ENCODE measurements at places on chromosomes 7 and 10.

DNA sequence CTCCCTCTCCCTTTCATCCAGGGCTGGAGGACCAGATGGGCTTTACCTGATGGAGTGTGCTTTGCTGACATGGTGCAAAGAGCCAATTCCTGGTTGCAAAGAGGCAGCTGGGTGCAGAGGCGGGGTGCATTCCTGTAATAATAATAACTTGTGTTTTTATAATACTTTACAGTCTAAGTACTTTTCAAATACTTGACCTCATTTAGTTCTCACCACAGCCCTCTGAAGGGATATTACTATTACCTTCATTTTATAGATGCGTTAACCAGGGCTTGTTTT lies 70.4 kb downstream of the TCF7L2 start:
- DNase-seq, result no peak

- no peak for DNase-seq
Observed at GRCh38 chr7:149787428-149788299, 14.3 kb upstream of the ZNF467 start.

- DNase-seq, result no peak
Observed at GRCh38 chr10:64283621-64284020, 762.4 kb downstream of the REEP3 start.

DNA sequence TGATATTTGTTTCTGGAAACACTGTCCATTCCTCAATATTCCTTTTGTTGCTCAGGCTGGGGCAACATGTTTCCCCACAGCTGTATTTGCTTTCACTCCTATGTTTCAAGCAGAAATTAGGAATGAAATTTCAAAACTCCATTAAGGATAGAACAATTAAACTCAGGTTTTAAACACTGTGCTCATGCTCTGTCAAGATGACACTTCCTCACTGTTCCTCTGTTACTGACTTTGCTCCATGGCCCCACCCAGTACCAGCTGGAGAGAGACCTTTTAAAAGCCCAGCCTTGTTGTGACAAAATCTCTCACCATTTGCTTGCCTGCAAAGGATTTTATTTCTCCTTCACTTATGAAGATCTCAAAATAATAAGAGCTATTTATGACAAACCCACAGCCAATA lies 197.4 kb downstream of the ELMO1 start:
- no peak for DNase-seq

GRCh38 chr10:64130152-64130551 lies 609.0 kb downstream of the REEP3 start:
- no peak for DNase-seq

DNA sequence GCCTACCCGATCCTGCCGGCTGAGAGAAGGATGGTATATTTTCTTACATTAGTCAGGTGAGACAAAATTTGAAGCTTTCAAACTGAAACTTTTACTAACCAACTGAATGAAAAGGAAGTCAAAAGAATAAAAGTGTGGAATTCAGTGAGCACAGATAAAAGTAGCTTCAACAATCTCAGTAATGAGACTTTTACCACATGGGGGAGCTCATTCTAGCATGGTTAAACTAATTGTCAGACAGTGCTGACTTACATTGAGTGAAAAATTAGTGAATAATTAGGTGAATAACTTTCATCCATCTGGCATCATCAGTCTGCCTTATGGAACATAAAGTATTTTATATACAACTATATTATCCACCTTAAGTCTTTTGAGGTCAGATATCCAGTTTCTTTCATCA lies 8.4 kb downstream of the FAM237B start:
- DNase-seq, result no peak

DNA sequence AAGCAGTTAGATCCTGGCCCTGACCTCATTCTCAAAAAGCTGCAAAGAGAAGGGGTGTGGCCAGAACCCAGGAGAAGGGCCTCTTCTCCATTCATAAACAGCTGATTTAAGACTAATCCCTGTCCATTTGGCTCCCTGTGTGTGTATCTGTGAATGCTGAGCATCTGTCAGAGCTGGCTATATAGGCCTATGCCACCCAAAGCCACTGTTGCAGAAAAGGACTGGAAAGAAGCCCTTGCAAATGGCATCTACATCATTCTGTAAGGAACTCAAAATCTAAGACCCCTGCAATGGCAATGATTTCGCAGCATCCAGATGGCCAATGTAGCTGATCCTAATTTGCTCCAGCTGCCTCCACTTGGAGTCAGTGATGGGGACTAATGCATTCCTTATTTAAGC lies 384.5 kb downstream of the KCNMA1 start:
- DNase-seq, result no peak

DNA sequence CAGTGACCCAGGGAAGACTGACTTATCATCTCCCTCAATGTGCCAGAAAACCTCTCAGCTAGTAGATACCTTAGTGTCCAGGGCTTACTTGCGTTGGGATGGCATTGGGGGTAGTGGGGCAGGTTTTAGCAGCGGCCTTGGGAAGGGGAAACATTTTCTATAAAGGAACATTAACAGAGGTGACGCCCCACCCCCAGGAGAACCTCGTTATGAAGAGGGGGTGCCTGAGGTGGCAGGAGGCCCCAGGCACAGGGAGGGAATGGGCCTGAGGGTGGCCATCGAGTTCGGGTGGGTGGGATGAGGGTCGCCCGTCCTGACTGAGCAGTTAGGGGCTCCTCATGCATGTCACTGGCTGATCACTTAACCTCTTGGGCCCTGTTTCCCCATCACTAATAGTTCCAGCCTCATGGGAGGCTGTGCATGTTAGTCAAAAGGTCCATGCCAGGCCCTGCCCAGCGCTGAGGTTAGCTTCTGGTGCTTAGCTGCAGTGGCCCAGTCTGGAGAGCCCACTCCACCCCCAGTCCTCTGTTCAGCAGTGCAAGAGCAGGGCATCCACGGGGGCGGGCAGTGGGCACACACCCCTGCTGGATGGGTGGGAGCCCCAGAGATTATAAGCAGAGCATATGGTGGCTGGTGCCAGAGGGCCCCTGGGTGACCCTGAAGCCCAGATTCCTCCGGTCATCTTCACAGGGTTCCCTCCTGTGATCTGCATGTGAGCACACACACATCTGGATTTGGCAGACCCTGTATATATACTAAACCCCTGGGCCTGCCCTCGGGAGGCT lies 27.0 kb downstream of the UNC5B start:
- DNase-seq, result no peak

DNA sequence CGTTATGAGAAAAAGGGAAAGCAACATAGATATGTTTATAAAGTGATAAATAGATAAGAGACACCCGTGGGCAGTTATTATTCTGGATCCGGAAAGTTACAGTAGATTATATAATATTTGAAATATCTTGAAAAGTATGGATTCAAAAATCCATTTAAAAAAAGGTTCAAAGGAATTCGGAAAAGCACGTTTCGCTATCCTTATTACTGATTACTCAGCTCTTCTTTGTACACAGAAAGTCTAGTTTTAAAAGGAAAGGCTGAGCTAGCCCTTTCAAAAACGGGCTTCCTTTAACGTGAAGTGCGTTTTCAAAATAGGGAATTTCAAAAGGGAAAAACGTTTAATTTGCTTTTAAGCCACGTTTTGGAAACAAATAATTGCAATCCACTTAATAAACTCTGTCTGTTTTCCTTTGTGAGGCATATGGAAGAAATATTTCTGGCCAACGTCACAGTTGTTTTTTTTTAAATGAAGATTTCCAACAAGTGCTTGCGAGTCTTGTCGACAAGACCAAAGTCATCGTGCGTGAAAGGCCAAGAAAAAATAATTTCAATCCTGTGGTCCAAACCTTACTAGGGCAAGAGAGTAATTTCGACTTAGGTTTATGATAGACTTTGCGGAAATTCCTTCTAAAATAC lies 2.2 kb upstream of the SKIDA1 start:
- DNase-seq, result no peak

- no peak for DNase-seq
Observed at GRCh38 chr10:22341190-22341925, 3.9 kb upstream of the SPAG6 start.

DNA sequence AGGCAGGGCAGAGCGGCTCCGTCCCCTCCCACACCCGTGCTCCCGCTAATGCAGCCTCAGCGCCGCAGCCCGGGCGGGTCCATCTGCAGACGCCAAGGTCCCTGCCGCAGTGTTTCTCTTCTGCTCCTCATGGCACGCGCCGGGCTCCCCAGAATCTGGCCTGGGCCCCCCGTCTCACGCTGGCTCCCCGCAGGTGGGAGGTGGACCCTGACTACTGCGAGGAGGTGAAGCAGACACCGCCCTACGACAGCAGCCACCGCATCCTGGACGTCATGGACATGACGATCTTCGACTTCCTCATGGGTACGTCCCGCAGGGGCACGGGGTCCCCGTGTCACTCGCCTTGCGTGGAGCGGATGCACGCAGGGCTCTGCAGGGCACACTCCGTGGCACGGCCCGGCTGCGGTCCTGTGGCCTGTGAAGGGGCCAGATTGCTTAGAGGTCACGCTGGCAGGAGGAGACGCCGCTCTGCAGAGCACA lies 33.5 kb upstream of the FOXL3 start:
- no peak for DNase-seq

- no peak for DNase-seq
Observed at GRCh38 chr7:55475855-55476803, 96.2 kb downstream of the VOPP1 start.

GRCh38 chr7:157475601-157476000 lies 138.8 kb downstream of the DNAJB6 start:
- DNase-seq, result no peak

GRCh38 chr7:125061776-125062397 lies 132.3 kb upstream of the POT1 start:
- DNase-seq, result no peak

DNA sequence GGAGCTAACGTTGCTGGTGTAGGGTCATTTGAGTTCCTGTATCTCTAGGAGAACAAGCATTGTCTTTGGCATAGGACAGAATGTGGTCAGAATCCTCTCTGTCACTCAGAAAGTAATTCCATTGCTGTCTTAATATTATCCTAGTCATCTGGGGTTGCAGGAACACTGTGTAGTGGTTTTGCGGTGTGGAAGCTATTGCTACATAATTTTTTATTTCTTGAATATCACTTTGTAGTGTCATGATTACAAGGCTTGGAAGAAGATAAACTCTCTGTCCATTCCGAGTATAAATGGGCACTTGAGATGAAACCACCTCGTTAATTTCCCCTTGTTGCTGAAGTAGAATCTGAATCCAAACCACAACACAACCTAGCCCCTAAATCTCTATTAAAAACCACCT lies 919.2 kb downstream of the LRMDA start:
- no peak for DNase-seq

GRCh38 chr10:133176546-133176945 lies 16.5 kb downstream of the KNDC1 start:
- DNase-seq, result no peak

DNA sequence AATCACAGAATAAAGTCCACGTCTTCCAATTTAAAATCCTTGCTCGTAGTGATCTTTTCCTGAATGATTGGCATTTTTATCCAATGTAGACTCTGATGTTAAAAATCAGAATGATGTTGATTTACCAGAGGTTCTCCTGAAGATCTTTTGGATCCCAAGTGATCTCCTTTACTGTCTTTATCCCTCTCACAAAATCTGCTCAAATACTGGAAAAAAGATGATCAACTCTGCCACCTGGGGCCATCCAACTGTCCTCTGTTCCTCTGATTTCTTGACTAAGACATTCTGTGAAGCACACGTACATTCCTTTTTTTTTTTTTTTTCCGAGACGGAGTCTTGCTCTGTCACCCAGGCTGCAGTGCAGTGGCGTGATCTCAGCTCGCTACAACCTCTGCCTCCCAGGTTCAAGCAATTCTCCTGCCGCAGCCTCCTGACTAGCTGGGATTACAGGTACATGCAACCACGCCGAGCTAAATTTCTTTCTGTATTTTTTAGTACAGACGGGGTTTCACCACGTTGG lies 18.0 kb upstream of the ADRB1 start:
- no peak for DNase-seq

GRCh38 chr10:118405928-118406327 lies 63.8 kb upstream of the FAM204A start:
- DNase-seq, result no peak

- DNase-seq, result no peak
Observed at GRCh38 chr10:33233635-33234034, 100.8 kb downstream of the NRP1 start.

- DNase-seq, result no peak
Observed at GRCh38 chr7:30433082-30433481, 45.5 kb downstream of the NOD1 start.

DNA sequence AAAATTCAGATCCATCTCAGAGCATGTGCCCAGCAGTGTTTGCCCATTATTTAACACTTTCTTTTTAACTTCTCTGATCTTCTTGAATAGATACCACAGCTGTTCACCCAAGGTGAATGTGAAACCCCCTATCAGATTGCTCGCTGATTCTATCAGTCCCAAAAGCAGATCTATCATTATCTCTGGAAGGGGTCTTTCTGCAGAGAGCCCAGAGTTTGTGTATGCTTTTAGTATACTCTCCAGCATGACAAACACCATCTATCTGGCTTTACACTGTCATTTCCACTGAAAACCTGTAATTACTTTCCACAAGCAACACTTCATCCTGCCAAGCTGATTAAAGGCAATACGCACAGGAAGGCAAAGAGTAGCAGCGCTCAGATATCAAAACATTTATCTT lies 168.2 kb downstream of the CACNA2D1 start:
- no peak for DNase-seq

DNA sequence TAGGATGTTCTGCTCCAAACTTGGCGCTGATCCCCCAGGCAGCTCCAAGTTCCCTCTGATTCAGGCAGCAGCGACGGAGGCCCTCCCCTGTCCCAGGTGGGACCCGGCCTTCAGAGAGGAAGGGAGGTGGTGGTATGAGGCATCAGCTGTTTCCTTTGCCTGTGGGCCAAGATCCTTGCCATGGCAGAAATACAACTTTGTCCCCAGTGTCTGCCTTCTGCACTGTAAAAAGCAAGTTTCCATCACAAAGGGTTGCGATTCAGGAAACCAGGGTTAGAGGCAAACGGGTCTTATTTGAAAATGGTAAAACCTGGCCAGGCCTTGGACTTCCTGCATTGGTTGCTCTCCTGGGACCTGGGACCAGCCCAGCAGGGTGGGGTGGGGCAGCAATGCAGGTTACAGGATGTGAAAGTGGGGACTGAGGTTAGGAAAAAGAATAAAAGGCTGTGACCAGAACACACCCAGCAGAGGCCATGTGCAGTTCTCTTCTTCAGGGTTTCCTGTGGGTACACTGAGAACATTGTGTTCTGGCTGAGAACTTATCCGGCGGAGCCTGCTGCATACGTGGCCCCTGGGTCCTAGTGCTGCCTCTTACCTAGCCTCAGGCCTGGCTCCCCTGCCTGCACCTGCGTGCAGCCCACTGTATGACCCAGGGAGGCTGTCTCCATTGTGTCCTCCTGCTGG lies 25.1 kb upstream of the DDIT4 start:
- DNase-seq, result no peak

- no peak for DNase-seq
Observed at GRCh38 chr7:70570961-70571360, 561.0 kb upstream of the GALNT17 start.

GRCh38 chr10:70169649-70170364 lies 507 bp downstream of the SAR1A start:
- no peak for DNase-seq

GRCh38 chr10:71812016-71812912 lies 38.8 kb downstream of the PSAP start:
- no peak for DNase-seq

GRCh38 chr7:47552621-47553020 lies 29.3 kb downstream of the TNS3 start:
- DNase-seq, result no peak

- no peak for DNase-seq
Observed at GRCh38 chr10:34575882-34576281, 239.2 kb downstream of the PARD3 start.
